ENCODE measurements at places on chromosomes 12 and 14. TPM values are rescaled to one million over a fixed set of nuclear protein-coding genes. Genes with fewer than 3 reads are reported as not detected.

The CPNE6 gene
- 0.22 TPM for polyA plus RNA-seq

The ASCL1 gene
- polyA plus RNA-seq = 1.9 TPM

The PPP4R4 gene
- polyA plus RNA-seq = 0.08 TPM

The ZNF268 gene
- polyA plus RNA-seq = 25.8 TPM

The CCDC197 gene
- polyA plus RNA-seq = not detected

The KLHDC2 gene
- polyA plus RNA-seq = 43.1 TPM

The PPP1R1A gene
- 32.5 TPM for polyA plus RNA-seq

The NINJ2 gene
- 1.8 TPM for polyA plus RNA-seq

The STX2 gene
- 20.5 TPM for polyA plus RNA-seq

The SLC24A4 gene
- polyA plus RNA-seq = 0.34 TPM

The CMTM5 gene
- polyA plus RNA-seq = 1.9 TPM

The MED13L gene
- polyA plus RNA-seq = 24.9 TPM

The APOLD1 gene
- 7.6 TPM for polyA plus RNA-seq

The PIK3C2G gene
- 0.40 TPM for polyA plus RNA-seq

The TMEM253 gene
- 2.6 TPM for polyA plus RNA-seq

The HPD gene
- 7.9 TPM for polyA plus RNA-seq

The KLRC3 gene
- polyA plus RNA-seq = not detected

The NANOG gene
- not detected for polyA plus RNA-seq

The OR6C2 gene
- polyA plus RNA-seq = not detected

The CKAP4 gene
- polyA plus RNA-seq = 17.6 TPM

The MORN3 gene
- 0.05 TPM for polyA plus RNA-seq

The PKP2 gene
- polyA plus RNA-seq = 1.1 TPM

The KRT74 gene
- polyA plus RNA-seq = not detected

The FLVCR2 gene
- 29.9 TPM for polyA plus RNA-seq

The ACOT2 gene
- polyA plus RNA-seq = 45.5 TPM

The USP44 gene
- polyA plus RNA-seq = 1.1 TPM

The PMEL gene
- polyA plus RNA-seq = 1.5 TPM

The COQ10A gene
- 47.6 TPM for polyA plus RNA-seq

The BCL11B gene
- polyA plus RNA-seq = 0.49 TPM

All from adrenal gland (tissue), 19 donors.